Tibial nerve (tissue), 4 donors: ENCODE measurements at places on chromosomes 7 and 10. TPM values are rescaled to one million over a fixed set of nuclear protein-coding genes. Genes with fewer than 3 reads are reported as not detected.

- no peaks in the 10 kb centered on the region for H3K36me3 ChIP-seq
- H3K4me1 ChIP-seq: peaks cover 31% of the 10 kb centered on the region
These were observed 17.9 kb downstream of the SCRN1 start for GRCh38 chr7:29971566-29972314.

DNA sequence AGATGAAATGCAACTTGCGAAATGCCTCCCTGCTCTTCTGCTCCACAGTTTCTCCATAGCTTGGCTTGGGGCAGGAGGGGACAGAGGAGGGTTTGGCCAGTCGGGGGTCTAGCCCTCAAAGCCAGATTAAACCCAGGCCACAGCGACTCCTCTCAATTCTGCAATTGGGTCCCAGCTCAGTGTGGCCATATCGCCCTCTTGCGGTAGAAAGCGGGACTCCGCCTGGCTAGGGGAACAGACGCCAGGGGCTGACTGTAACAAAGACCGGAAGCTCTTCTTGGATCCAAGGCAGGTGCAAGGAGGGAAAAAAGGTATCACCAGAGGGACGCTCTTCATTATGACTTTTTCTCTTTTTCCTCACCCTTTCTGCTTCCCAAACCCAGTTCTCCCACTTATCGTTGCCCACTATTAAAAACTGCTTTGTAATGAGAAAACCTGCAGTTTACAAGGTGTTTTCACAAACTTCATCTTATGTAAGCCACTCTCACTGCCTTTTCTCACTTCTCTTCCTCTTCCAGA, 36.6 kb upstream of the TNPO3 start:
- no peaks in the 10 kb centered on the region for H3K4me1 ChIP-seq
- H3K27me3 ChIP-seq: no peaks in the 10 kb centered on the region
- no peaks in the 10 kb centered on the region for H3K36me3 ChIP-seq
- no peak overlapping the region for H3K4me3 ChIP-seq
- H3K27ac ChIP-seq: no peak overlapping the region
- DNase-seq: peak; percentile 92

DNA sequence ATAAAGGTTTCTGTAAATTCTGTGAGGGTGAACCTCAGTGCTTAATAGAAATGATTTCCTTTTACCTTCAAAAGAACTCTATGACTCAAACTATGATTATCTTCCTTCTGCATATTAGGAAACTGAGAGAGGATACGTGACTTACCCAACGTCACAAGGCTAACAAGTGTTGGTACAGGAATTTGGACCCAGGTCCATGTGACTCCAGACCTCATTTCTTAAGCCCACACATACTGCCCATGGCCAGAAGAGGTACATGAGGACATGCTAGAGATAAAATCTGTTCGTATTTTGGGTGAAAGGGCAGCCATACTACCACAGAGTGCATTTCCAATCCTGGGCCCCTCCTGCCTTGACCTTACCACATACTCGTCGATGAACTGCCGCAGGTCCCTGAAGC, 61.5 kb upstream of the TM9SF3 start:
- DNase-seq: no peak
- no peaks in the 10 kb centered on the region for H3K36me3 ChIP-seq
- H3K27ac ChIP-seq: no peak overlapping the region

DNA sequence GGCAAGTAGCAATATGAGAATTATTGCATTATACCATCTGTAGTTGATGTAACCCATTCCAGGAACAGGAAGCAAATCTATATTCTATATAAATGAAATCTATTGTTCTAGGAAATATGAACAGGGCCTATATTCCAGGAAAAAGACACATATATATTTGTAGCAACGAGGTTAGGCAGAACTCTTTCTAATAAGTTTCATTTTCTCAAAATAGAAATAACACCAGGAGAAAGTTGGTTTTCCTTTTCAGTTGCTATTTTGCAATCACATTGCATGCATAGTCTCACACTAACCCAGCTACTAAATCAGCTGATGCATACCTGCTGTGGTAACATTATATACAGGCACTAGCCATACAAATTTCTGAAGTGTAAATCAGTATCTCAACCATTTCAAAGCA, 6.2 kb upstream of the IFIT2 start:
- H3K36me3 ChIP-seq: no peaks in the 10 kb centered on the region
- no peak for DNase-seq
- no peak overlapping the region for H3K27ac ChIP-seq
- H3K4me1 ChIP-seq: no peaks in the 10 kb centered on the region
- H3K27me3 ChIP-seq: no peaks in the 10 kb centered on the region

- peaks cover 3% of the 10 kb centered on the region for H3K4me1 ChIP-seq
- H3K27ac ChIP-seq: peak within 1 kb of the TSS; percentile 85
- H3K27me3 ChIP-seq: no peaks in the 10 kb centered on the region
- no peaks in the 10 kb centered on the region for H3K36me3 ChIP-seq
These were observed at the start of gene HHEX for GRCh38 chr10:92689663-92690210. Gene HHEX, plus strand, starts transcription at chr10:92689955. Its CDS starts 32 bp downstream, at chr10:92689987.

DNA sequence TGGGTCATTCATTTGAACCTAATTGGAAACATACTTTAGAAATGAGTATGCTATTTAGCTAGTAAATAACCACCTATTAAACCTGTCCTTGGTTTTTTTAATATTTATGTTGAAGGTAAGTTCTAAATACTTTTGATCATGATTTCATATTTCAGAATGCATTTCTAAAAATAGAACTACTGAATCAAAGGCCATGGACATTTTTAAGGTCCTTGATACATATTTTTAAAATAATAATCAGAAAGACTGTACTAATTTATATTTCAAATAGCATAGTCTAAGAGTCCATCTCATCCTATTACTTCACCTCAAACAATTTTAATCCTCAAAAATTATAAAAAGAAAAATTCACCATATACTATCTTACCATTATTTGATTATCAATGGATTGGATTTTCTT, 102.1 kb upstream of the AKR1E2 start:
- no peak overlapping the region for H3K4me3 ChIP-seq
- no peaks in the 10 kb centered on the region for H3K27me3 ChIP-seq
- no peaks in the 10 kb centered on the region for H3K4me1 ChIP-seq
- no peak for DNase-seq
- no peak overlapping the region for H3K27ac ChIP-seq
- H3K36me3 ChIP-seq: no peaks in the 10 kb centered on the region

DNA sequence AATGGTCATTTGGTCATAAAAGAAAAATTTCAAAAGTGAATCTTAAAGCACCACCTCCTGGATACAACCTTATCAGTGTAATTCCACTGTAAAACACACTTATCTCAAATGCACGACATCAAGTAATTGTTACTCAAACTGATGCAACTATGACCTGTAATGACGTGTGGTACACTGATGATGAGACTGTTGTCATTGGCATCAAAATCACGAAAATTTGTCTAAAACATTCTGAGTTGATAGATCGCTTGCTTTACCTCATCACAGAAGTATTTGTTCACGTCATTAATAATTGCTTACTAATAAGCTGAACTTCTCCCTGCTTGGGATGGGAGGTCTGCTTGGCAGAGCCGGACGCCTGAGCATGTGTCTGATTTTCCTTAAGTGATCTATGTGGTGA, 221.8 kb upstream of the KLF6 start:
- H3K4me3 ChIP-seq: no peak overlapping the region
- no peaks in the 10 kb centered on the region for H3K4me1 ChIP-seq
- no peak overlapping the region for H3K27ac ChIP-seq
- H3K27me3 ChIP-seq: no peaks in the 10 kb centered on the region

GRCh38 chr10:17413876-17414275, 40.5 kb downstream of the ST8SIA6 start:
- no peaks in the 10 kb centered on the region for H3K4me1 ChIP-seq
- no peak overlapping the region for H3K27ac ChIP-seq
- DNase-seq: no peak
- H3K36me3 ChIP-seq: no peaks in the 10 kb centered on the region
- H3K27me3 ChIP-seq: no peaks in the 10 kb centered on the region
- H3K4me3 ChIP-seq: no peak overlapping the region

Gene LBX1
- not detected for total RNA-seq

Gene ZRANB1
- total RNA-seq: 33.5 TPM

Gene MRPS17
- total RNA-seq: 7.5 TPM
